Esophagus (tissue), 2 donors: ENCODE measurements at places on chromosomes 16 and 17. TPM values are rescaled to one million over a fixed set of nuclear protein-coding genes. Genes with fewer than 3 reads are reported as not detected.

The HAS3 gene
- 12.0 TPM for polyA plus RNA-seq

The VPS35 gene
- 17.4 TPM for polyA plus RNA-seq

The ITFG1 gene
- 9.0 TPM for polyA plus RNA-seq

The CDH11 gene
- 0.28 TPM for polyA plus RNA-seq

The CBFA2T3 gene
- polyA plus RNA-seq, result 1.4 TPM

The SYT17 gene
- polyA plus RNA-seq, result 3.5 TPM

The ABCC11 gene
- 0.08 TPM for polyA plus RNA-seq

The CFAP119 gene
- polyA plus RNA-seq, result 6.2 TPM

The ARRB2 gene
- polyA plus RNA-seq, result 10.6 TPM

The INCA1 gene
- polyA plus RNA-seq, result 1.2 TPM

The CCL5 gene
- 6.9 TPM for polyA plus RNA-seq

The SPNS2 gene
- polyA plus RNA-seq, result 95.3 TPM

The XAF1 gene
- 26.8 TPM for polyA plus RNA-seq

The OR1F1 gene
- not detected for polyA plus RNA-seq

The C17orf67 gene
- 2.1 TPM for polyA plus RNA-seq

The TBX21 gene
- polyA plus RNA-seq, result 0.24 TPM

The TEKT3 gene
- polyA plus RNA-seq, result 0.21 TPM

The TOM1L1 gene
- polyA plus RNA-seq, result 11.5 TPM

The CTDNEP1 gene
- 42.4 TPM for polyA plus RNA-seq

The FLYWCH2 gene
- 30.9 TPM for polyA plus RNA-seq

The PEMT gene
- 27.2 TPM for polyA plus RNA-seq

The HEATR9 gene
- polyA plus RNA-seq, result 0.05 TPM

The VTN gene
- polyA plus RNA-seq, result 0.51 TPM

The RNF222 gene
- polyA plus RNA-seq, result 18.4 TPM

The EME1 gene
- polyA plus RNA-seq, result 2.0 TPM

The SLC13A2 gene
- polyA plus RNA-seq, result 0.02 TPM

The EPN3 gene
- polyA plus RNA-seq, result 59.8 TPM

The NKIRAS2 gene
- polyA plus RNA-seq, result 28.8 TPM

The PDIA2 gene
- 0.27 TPM for polyA plus RNA-seq

The ZG16 gene
- 0.02 TPM for polyA plus RNA-seq

The HID1 gene
- 2.7 TPM for polyA plus RNA-seq

The KRTAP2-1 gene
- polyA plus RNA-seq, result not detected

The ZNF778 gene
- polyA plus RNA-seq, result 1.4 TPM

The IGF2BP1 gene
- not detected for polyA plus RNA-seq

The SLC2A4 gene
- polyA plus RNA-seq, result 5.4 TPM

The TOX3 gene
- polyA plus RNA-seq, result 0.04 TPM

The OR2C1 gene
- polyA plus RNA-seq, result not detected

The PMFBP1 gene
- 0.88 TPM for polyA plus RNA-seq

The KRT40 gene
- 0.20 TPM for polyA plus RNA-seq

The EVPLL gene
- 21.5 TPM for polyA plus RNA-seq

The PRSS27 gene
- polyA plus RNA-seq, result 620 TPM

The GLP2R gene
- polyA plus RNA-seq, result 0.18 TPM

The ZP2 gene
- 0.01 TPM for polyA plus RNA-seq

The KRTAP3-2 gene
- 43.5 TPM for polyA plus RNA-seq

The ST6GALNAC2 gene
- 20.2 TPM for polyA plus RNA-seq

The CMTM3 gene
- polyA plus RNA-seq, result 3.4 TPM

The TOP2A gene
- 18.0 TPM for polyA plus RNA-seq

The KRTAP4-9 gene
- not detected for polyA plus RNA-seq

The CCDC200 gene
- not detected for polyA plus RNA-seq
